EH (cell line): ENCODE measurements at places on chromosomes 11 and 22.

DNA sequence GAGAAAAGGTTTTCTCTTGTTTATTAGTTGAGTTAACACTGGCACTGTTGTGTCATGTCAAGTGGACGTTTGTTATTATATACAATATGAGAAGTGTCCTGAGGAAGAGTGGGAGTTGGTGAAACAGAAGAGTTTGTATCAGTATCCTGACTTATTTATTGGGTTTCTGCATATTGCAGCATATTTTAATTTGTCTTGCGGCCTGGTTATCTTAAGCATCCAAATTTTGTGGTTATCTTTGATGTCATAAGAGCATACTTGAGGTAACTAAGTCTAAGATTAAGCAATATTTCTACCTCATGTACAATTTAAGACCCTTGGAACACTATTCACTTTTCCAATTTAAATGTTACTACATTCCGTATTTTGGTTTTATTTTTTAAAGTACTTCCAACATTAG is 103.5 kb downstream of the DDX10 start:
- DNase-seq = no peak

DNA sequence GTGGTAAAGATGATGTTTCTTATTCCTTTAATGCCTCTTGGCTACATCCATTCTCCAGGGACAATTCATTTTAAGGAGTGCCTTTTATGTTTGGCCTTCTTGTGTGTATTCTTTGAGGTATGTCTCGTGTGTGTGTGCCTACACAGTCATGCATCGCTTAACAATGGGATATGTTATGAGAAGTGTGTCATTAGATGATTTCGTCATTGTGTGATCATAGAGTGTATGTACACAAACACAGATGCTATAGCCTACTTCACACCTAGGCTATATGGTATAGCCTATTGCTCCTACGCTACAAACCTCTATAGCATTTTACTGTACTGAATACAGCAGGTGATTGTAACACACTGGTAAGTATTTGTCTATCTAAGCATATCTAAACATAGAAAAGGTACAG is 23.0 kb downstream of the ZNF202 start:
- DNase-seq = no peak

DNA sequence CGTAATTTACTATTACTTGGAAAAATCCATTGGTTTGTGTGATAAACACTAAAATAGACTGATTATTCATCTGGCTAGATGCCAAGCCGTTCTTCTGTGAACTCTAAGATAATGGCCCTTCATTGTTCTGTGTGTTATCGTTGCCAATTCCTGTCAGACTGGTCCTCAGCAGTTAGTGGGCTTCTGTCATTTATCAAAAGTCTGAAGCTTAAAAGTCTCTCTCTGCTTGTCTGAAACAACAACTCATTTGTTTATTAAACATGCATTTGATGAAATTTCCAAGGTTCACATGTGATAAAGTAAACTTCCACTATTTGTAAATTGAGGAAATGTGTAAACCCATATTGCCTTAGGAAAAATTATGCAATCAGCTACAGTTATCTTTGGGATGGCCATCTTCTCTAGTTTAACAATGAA is 21.1 kb upstream of the RDX start:
- peak; percentile 31 for DNase-seq

GRCh38 chr22:43926349-43926710 is 2.7 kb downstream of the PNPLA3 start:
- DNase-seq = no peak

DNA sequence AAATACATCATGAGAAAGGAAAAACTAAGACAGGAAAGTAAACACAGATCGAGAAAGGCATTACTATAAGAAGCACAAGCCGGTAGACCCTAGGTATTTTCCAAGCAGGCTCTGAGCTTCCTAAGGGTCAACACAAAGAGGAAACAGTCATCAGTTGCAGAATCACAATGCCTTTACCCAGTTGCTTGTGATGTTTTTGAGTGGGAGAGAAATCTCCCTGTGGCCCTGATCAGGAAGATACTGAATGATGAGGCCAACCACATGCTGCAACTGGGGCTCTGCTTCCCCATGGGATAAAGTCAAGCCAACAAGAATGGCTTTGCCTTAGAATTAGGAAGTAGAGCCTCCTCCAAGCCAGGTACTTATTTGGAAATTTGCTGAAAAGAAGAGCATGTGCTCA is 132.6 kb downstream of the MICAL2 start:
- no peak for DNase-seq

DNA sequence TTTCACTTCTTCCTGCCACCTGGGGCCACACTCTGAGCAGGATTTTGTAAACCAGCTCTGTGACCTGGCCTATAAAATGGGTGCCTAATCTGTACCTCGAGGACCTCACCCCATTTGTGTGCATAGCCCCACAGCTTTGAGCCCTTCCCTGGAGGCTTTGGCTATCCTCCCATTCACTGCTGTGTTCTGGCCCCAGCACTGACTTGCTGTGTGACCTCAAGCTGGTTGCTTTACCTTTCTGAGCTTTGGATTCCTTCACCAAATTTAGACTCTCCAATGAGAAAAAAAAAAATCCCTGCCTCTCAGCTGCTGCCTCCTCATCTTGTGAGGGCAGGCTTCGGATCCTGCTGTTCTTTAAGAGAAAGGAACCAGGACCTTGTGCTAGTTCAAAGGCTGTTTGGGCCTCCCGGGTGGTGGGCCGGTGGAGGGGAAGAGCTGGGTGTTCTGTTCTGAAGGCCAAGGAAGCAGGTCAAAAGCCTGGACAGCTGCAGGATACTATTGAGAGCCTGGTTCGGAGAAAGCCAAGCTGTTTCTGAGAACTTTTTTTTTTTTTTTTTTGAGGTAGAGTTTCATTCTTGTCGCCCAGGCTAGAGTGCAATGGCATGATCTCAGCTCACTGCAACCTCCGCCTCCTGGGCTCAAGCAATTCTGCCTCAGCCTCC is 1.1 kb upstream of the PYGM start:
- DNase-seq = no peak
